ENCODE measurements at places on chromosomes 1 and 21.

GRCh38 chr1:208536212-208536611 is 292.0 kb upstream of the PLXNA2 start:
- ATAC-seq, result no peak

GRCh38 chr1:211603191-211603701 is 24.3 kb upstream of the SLC30A1 start:
- ATAC-seq, result no peak

DNA sequence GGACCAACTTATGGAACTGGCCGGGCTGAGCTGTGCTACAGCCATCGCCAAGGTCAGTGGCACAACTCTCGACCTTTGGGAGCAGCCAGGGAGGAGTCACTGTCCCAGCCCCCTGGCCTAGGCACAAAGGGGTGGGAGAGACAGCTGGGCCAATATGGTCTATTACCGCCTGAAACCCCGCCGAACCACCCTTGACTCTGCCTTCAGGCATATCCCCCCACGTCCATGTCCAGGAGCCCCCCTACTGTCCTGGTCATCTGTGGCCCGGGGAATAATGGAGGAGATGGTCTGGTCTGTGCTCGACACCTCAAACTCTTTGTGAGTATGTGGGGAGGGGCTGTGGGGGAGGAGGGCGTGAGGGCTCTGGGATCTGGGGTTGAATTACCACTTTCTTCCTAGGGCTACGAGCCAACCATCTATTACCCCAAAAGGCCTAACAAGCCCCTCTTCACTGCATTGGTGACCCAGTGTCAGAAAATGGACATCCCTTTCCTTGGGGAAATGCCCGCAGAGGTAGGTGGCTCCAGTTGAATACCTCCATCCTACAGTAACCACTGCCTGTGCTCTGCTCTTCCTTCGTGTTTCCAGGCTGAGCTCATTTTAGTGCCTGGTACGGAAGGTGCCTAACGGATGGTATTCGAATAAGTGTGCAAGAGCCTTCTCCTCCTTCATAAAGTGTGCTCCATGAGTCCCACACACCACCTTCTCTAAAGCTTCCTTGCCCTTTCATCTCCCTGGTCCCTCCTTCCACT is 758 bp downstream of the NAXE start:
- ATAC-seq, result peak; percentile 2

- ATAC-seq, result no peak
Observed at GRCh38 chr1:48082271-48082962, 85.2 kb upstream of the TRABD2B start.

DNA sequence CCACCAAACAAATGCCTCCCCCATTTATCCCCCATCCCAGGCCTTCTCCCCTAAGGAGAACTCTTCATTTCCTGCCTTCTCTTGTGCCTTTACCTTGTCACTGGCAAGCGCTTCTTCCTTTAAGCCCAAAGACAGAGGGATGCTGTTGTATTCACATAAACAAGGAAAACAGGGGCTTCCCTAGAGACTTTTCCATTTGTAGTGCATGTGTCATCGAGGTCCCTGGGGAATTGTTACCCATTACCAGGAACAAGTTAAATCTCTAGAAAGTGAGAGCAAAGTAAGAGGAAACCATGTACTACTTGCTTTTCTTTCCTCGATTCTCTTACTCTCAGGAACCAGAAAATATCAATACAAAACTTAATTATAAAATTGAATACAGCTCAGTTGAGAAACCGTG is 114.4 kb upstream of the DPT start:
- no peak for ATAC-seq

DNA sequence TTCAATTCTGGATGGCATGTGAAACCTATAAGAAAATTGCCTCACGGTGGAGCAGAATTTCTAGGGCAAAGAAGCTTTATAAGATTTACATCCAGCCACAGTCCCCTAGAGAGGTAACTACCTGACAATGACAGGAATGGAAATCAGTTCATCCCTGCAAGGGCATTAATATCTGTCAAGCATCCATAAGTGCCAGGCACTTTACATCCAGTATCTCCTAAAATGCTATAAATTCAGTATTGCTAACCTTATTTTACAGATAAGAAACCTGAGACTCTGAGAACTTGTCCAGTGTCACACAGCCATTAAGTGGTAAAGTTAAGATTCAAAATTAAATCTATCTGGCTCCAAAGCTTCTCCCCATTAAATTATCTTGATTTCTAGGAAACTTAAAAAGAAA is 22.3 kb downstream of the RGS13 start:
- ATAC-seq, result no peak

DNA sequence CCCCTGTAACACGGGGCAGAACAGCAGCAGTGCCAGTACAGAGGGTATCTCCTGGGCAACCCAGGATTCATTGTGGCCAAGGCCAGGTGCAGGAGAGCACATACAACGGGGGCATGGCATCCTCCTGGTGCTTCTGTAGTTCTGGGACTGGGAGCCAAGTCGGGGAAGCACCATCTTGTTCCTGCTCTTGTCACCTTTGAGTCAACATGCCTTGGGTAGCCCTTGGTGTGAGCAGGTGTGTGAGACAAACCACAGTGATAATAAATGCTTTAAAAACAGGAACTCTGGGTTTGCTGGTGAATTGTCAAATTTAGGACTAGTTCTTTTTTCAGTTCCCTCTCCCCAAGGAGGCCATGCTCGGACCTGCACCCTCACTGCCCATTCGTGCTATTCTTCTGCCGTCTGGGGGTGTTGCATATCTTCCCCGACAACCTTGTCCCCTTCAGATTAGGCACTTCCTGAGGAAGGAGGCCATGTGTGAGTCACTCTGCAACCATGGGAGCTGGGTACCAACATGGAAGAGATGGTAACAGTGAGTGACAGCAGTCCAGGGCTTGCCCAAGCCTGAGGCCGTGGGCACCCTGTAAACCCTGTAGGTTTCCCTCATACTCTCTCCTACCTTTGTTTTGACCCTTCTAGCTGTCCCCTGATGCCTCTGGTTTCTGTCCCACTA is 150.2 kb downstream of the GRIK3 start:
- peak; percentile 71 for ATAC-seq

DNA sequence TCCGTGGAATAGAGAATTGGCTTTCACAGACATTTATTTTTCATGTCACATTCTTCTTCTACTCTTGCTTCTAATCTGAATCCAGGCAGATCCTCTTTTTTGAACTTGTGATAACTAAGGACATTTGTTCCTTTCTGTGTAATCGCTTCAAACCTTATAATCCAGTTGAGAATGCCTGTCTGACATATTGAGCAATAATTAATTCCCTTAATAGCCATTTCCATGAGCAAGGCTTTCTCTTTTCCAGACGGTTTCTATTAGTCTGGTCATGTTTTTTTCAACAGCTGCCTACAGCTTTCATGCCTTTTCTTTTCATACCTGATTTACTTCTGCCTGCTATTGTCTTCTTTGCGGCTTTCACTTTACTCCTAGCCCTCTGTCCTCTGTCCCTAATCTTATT is 163.4 kb downstream of the CYYR1 start:
- ATAC-seq, result no peak

DNA sequence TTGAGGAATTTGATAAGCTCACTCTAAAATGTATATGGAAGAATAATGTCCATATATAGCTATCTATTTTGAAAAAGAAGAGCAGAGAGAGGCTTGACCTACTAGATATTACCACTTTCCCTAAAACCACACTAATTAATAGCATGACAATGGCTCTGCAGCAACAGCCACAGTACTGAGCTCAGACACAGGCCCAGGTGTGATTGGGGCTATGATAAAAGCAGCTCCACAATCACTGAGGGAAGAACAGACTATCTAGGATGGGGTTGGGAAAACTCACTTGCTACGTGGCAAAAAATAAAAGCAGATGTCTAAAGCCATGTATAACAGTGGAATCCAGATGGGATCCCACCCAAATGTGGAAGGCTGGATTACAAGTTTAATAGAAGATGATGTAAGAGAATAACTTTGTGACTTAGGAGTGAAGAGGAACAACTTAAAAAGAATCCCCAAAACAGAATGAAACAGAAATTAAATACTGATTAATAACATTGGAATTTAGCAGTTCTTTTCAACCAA is 80.8 kb upstream of the RAB4A start:
- ATAC-seq, result no peak

GRCh38 chr1:199287647-199288046 is 648.8 kb downstream of the PTPRC start:
- ATAC-seq, result no peak

DNA sequence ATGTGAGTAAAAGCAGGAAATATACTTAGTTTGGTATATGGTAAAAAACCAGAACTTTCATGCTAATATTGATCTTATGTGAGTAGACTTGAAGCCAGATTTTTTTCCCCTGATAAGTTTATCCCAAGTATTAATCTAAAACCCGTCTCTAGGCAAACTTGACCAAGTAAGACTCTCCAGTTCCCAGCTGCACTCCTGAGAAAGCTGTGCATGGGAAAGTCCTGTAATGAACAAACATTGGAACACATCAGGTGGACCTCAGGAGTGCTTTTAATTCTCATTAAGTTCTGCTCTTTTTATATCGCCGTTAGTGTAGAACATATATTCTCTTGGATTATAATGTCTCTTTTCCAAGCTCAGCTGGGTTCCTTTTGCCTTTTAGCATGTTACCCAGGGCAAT is 105.0 kb downstream of the CD247 start:
- no peak for ATAC-seq

DNA sequence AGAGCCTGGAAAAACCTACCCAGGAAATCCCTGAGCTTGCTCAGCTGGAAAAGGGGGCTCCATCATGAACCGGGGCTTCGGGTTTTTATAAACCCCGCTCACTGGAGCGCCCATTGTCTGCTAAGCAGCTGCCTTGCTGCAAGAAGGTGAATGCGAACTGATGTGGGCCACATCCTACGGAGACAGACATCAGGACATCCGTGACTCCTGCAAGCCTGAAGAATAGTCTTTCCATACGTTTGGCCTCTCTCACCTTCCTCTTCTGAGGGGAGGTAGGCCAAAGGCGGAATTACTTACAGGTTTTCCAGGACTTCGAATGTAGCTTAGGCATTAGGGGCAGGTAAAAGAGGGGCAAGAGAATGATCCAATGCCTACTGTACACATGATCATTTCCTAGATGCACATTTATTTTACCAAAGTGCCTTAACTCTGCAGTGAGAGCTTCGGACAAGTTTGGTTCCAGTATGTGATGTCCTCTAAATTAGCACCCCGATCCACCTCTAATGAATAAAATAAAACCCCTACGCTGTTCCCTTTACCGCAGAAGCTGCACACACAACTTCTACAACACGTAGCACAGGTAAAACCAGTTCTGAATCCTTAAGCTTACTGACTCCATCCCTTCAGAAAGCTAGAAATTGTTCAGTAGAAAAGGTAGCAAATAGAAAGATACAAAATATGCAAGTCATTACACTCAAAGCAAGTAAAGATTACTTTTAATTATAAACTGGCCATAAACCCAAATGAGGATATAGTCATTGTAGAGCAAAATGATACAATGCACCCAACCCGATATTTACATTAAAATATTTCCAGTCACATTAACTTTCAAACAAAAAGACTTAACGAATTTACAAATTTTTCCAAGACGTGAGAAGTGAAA is 866 bp upstream of the SORT1 start:
- no peak for ATAC-seq

DNA sequence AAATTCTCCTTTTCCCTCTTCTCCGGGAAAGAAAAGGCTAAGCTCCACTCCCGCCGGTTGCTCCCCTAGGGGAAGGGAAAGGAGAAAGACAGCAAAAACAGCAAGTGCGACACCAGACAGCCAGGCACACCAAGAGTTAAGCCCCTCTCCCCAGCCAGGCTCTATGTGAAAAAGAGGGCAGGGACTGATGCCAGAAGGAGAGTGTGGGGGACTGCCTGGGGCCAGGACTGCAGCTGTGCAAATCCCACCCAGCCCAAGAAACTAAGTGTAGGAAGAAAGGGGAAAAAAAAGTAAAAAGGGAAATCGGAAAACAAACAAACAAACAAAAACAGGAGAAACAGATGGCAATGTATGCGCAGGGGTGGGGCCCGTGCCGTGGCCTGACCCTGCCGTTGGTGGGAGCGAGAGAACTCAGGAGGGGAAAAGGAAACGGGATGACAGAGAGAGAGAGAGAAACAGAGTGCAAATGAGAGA is 27.7 kb upstream of the FMO1 start:
- no peak for ATAC-seq

DNA sequence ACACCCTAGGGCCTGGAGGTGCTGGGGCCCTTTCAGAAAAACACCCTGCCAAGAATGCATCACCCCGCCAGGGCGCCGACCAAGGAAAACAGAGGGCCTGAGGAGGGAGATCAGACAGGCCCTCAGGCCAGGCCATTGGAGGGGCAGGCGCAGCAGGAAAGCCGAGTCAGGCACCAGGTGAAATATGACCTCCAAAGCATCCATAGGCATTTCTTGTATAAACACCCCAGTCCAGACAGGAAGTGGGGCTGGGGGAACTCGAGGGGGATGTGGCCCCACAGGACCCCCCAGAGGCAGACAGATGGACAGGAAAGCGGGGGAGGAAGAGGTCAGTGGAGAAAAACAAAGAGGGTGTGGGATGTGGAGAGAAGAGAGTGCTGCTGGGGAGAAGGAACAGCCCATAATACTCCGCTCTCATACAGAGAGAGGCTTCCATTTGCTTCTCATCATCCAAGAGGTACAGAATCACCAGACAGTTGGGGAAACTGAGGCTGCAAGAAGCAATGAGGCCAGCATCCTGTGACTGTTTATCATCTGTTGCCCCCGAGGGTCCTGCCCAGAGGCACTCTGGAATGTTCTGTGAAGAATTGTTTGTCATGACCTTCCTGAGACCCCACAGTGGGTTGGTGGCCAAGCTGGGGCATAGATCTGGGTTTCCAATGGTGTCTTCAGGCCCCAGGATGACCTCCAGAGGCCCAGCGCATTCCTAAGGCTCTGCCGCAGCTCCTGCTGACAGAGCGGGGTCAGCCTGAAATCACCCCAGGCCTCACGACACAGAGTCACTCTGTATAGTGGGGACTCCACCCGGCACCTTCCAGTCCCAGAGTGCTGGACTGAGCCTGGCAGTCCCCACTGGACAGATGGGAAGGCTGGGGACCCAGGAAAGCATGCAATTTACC is 18.0 kb downstream of the TRIM62 start:
- no peak for ATAC-seq

DNA sequence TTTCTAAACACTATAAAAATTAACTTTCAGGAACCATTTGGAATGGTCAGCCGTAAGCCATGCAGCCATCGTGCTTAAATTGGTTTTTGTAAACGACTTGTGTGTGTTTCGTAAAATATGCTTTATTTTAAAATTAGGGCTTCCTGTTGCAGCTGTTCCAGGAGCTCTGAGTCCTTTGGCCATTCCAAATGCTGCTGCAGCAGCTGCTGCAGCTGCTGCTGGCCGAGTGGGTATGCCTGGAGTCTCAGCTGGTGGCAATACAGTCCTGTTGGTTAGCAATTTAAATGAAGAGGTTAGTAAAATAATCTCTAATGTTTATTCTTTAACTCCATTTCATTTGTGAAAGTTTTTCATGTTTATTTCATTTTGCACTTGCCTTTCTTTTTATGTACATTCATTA is 83.1 kb downstream of the PTBP2 start:
- no peak for ATAC-seq

DNA sequence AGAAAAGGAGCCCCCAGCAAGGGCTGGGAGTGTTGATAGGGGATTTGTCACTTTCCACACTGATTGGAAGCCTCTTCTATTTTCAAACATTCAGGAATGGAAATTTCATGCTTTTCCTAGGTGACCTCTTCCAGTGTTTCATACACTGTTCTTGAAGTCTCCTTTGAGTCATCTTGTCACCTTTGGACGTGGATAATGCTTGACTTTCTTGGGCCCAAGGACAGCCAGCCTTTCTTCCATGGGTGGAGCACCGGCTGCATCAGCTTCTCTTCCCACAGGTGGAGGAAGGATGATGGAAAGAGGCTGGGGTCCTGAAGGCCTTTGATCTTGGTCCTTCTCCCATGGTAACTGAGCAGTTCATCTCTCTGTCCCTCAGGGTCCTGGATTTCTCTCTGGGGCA is 11.9 kb upstream of the PIGR start:
- ATAC-seq, result no peak

Measured in stimulated activated memory B cell treated with anti-CD40 and anti-IgM and Interleukin-4, amounts not matched to agents 10 μg/mL and 1 μg/mL and 100 μg/mL, for 72 hours (primary cell).